HFF-Myc (cell line): ENCODE measurements at places on chromosomes 3 and 15.

GRCh38 chr15:81282911-81283310 is 41.0 kb downstream of the STARD5 start:
- no peak for DNase-seq

- DNase-seq: no peak
These were observed 219.3 kb upstream of the COL8A1 start for GRCh38 chr3:99419116-99419515.

DNA sequence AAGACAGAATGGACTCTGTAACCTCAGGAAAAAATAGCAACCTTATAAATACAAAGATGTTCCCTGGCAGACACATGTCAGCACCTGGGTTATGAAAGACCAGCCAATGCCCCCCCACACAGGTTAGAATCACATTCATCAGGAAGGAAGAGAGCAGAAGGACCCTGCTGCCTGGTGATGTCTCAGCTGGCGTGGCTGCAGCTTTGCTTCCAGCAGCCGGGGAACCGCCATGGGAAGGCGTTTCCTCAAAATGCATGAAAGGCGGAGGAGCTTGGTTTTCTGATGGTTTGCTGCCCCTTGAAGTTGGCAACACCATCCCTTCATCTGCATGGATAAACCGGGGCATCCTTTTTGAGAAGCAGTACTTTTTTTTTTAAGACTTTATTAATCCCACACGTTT is 10.9 kb upstream of the NSMCE3 start:
- DNase-seq: no peak

- no peak for DNase-seq
These were observed 29.6 kb downstream of the ADCY5 start for GRCh38 chr3:123419181-123419849.

GRCh38 chr15:75058127-75058905 is 34.9 kb downstream of the PPCDC start:
- no peak for DNase-seq

- no peak for DNase-seq
These were observed 21.4 kb downstream of the GRAMD2A start for GRCh38 chr15:72176159-72176558.

- DNase-seq: no peak
These were observed 831.5 kb downstream of the ROBO2 start for GRCh38 chr3:77871436-77871835.

DNA sequence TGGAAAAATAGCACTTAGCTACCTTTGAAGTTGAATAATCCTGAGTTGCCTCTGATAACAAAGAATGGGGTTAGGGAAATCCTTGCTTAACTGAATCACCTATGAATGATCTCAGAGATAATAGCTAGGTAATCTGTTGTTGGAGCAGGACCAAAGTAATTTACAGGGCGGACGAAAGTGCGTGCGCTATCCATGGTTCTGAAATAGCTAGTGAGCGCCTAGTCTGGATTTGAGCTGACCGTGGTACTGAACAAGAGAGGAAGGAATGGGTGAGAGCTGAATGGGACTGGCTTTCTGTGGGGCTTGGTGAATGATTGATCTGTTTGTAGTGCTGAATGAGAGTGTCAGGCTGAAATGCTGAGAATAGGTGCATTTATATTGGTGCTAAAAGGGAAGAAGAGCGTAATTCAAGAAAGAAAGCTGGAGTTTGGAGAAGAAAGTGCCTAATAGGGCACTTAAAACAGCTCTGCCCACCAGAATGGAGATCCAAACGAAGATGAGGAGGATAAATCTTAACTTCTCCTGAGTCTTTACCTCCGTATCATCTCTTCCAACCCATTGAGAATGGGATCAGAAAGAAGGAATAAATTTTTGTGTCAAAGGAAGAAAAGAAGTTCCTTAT is 10.1 kb downstream of the SCN10A start:
- peak; percentile 70 for DNase-seq

DNA sequence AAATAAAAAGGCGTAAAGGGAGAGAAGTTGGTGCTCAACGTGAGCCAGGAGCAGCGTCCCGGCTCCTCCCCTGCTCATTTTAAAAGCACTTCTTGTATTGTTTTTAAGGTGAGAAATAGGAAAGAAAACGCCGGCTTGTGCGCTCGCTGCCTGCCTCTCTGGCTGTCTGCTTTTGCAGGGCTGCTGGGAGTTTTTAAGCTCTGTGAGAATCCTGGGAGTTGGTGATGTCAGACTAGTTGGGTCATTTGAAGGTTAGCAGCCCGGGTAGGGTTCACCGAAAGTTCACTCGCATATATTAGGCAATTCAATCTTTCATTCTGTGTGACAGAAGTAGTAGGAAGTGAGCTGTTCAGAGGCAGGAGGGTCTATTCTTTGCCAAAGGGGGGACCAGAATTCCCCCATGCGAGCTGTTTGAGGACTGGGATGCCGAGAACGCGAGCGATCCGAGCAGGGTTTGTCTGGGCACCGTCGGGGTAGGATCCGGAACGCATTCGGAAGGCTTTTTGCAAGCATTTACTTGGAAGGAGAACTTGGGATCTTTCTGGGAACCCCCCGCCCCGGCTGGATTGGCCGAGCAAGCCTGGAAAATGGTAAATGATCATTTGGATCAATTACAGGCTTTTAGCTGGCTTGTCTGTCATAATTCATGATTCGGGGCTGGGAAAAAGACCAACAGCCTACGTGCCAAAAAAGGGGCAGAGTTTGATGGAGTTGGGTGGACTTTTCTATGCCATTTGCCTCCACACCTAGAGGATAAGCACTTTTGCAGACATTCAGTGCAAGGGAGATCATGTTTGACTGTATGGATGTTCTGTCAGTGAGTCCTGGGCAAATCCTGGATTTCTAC is at the start of gene RARB:
Gene RARB, plus strand, starts transcription at position 322 of the 847 bp plus-strand sequence. Its CDS starts 469 bp downstream, at position 791.
- peak; percentile 55 for DNase-seq

- no peak for DNase-seq
These were observed 72.8 kb downstream of the UBE3A start for GRCh38 chr15:25366058-25366457.

DNA sequence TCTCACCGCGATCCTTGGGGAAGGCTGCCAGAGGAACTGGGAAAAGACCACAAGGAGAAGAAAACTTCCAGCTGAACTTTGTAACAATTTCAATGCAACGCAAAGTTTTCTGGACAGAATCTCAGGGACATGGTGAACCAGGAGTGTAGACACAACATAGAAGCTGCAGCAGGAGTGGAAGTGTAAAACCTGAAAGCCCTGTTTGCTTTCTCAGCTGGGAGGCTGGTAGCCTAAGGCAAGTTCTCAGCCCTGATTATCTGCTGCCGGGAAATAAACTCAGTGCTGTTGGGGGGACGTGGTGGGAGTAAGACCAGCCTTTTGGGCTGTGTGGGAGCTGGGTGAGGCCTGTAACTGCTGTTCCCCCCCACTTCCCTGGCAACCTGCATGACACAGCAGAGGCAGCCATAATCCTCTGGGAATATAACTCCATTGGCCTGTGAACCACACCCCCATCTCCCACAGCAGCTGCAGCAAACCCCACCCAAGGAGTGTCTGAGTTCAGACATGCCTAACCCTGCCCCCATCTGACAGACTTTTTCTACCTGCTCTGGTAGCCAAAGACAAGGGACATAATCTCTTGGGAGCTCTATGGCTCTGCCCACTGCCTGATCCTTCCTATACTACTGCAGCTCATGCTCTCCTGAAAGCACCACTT is 106.7 kb downstream of the ZNF621 start:
- no peak for DNase-seq

GRCh38 chr15:71143373-71144310 is 28.4 kb downstream of the THSD4 start:
- no peak for DNase-seq

- no peak for DNase-seq
These were observed 1.9 kb upstream of the ADPGK start for GRCh38 chr15:72785432-72785831.

DNA sequence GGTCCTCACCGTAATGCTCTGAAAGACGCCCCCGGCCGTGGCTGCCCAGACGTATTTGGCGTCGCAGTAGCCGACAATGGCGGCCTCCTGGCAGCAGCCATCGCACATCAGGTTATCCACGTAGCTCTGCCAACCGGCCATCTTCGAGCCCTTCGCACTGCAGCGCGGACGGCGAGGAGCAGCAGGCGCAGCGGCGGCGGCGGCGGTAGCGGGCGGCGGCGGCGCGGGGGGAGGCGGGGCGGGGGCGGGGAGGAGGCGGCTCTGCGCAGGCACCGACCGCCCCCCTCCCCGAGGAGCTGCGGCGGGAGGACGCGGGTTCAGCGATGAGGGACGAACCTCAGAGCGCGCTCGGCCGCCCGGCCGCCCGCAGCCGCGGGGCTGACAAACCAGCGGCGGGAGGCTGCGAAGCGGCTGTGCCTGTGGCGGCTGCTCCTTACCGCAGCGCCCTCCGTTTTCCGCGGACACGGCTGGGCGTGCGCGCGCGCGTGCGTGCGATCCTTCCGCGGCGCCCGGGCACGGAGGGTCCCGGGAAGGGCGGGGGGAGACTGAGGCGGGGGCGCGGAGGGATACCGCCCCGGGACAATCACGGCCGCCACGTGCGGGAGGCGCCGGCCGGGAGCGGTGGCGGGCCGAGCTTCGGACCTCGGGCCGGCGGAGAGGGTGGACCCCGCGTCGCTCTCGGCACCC is at the start of gene PFN2:
Gene PFN2, minus strand, starts transcription at position 180 of the 687 bp plus-strand sequence. Its CDS starts 39 bp downstream, at position 141.
- no peak for DNase-seq

GRCh38 chr3:156150434-156151066 is 30.2 kb downstream of the KCNAB1 start:
- DNase-seq: peak; percentile 49

DNA sequence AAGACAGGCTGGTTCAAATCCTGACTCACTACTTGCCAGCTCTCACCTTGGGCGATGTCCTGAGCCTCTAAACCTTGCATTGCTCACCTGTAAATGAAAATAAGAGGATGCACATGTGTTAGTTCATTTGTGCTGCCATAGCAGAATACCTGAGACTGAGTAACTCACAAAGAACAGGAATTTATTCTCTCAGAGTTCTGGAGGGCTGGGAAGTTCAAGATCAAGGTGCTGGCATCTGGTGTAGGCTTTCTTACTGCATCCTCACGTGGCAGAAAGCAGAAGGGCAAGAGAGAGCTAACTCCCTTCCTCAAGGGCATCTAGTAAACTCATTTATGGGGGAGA is 222.7 kb downstream of the MTHFS start:
- DNase-seq: no peak

DNA sequence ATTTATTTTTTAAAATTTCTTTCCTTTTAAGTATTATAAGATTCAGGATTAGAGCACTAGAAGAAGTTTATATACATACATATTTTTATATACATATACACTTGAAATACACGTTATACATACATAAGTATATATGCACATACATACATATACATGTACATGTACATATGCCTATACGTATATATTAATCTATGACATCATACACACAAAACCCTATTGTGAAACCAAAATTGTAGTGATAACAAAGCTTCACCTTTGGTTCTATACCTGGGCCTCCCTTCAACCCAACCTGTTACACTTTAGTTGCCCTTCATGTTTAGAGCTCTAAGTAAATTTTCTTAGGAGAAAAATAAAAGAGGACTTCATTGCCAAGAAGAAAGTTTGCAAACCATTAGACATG is 17.0 kb downstream of the AADACL2 start:
- no peak for DNase-seq
